ENCODE measurements at places on chromosomes 13 and 19.
A peak's percentile ranks its signal among the peaks of the same experiment; 100 is the strongest.

GRCh38 chr13:37326334-37326733 lies 220.9 kb upstream of the CSNK1A1L start:
- no peak for DNase-seq

DNA sequence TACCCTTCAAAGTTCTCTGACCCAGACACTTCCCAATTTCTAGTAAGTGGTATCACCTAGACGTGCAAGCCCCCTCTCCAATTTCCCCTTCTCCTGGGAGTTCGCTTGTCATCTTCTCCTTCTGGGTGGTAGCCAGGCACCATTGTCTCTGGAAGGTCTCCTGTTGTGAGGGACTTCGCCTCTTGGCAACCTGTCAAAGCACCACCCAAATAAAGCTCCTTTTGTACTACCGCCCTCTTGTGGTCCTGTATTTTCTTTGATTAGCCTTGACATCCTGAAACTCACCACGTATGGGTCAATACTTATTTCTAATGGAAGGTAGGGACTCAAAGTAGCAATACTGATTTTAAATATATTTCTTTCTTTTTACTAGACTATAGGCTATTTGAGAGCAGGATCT lies 8.2 kb downstream of the GPC5 start:
- DNase-seq: peak; percentile 86

GRCh38 chr19:3359919-3360420 lies 6.4 kb upstream of the NFIC start:
- peak; percentile 63 for DNase-seq

- peak; percentile 68 for DNase-seq
These were observed 11.3 kb upstream of the ZBTB7A start for GRCh38 chr19:4077800-4078684.

DNA sequence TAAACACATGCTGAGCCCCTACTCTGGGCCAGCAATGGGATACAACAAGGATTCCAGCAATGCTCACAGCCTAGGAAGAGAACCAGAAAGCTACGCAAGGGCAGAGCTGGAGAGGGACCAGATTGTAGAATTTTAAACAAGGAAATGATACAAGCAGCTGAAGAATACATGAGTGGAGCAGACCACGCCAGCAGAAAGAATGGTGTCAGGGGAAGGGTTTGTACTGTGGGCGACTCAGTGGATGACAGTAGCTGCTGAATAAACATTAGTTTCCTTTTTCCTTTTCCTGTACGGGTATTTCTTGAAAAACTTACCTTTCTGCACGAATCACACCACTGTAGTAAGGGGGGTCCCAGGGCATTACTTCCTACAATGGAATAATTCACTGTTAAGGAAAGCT lies 30.7 kb downstream of the MIPEP start:
- DNase-seq: no peak

GRCh38 chr13:98717256-98717655 lies 35.2 kb downstream of the SLC15A1 start:
- DNase-seq: no peak

DNA sequence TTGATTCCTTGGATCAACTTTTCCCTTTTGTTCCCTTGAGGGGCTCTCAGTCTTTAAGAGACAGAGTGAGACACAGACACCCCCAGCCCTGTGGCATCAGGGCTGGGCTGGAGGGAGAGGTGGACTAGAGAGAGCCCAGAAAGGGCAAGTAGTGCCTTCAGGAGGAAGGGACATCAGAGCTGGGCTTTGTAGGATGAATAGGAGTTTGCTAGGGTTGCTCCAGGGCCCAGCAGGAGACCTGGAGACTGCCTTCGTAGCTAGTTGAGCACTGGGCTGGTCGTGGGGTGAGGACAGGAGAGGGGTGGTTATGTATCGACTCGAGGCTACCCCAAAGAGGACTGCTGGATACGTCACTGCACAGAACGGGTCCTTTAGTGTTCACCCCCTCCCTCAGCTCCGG lies 5.4 kb downstream of the MAP1S start:
- DNase-seq: no peak

GRCh38 chr19:30150626-30151025 lies 208.6 kb downstream of the URI1 start:
- DNase-seq: no peak

GRCh38 chr13:43167731-43168130 lies 144.3 kb downstream of the DNAJC15 start:
- DNase-seq: no peak

DNA sequence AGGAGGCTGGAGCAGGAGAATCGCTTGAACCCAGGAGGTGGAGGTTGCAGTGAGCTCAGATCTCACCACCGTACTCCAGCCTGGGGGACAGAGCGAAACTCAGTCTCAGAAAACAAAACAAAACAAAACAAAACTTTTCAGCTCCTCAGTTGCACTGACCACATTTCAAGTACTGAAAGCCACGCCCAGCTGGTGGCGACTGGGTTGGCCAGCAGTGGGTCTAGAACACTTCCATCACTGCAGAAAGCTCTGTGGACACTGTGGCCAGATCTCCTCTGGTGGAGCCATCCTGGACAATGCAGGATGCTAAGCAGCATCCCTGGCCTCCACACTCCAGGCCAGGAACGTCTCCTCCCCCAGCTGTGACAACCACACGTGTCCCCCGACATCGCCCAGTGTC lies 21.1 kb downstream of the TLE2 start:
- DNase-seq: no peak

All from endodermal cell (in vitro differentiated cells).